ENCODE measurements at places on chromosomes 5 and 9. TPM values are rescaled to one million over a fixed set of nuclear protein-coding genes. Genes with fewer than 3 reads are reported as not detected.
A peak's percentile ranks its signal among the peaks of the same experiment; 100 is the strongest.

KCNV2 gene
- not detected for total RNA-seq

LCN15 gene
- not detected for total RNA-seq

ANKRD18A gene
- total RNA-seq: not detected

TMC1 gene
- total RNA-seq: not detected

- no peak for DNase-seq
Measured at GRCh38 chr5:126513302-126513701, 81.7 kb downstream of the ALDH7A1 start.

GRCh38 chr5:15995341-15996052, 184.1 kb downstream of the MARCHF11 start:
- DNase-seq: peak; percentile 52

DNA sequence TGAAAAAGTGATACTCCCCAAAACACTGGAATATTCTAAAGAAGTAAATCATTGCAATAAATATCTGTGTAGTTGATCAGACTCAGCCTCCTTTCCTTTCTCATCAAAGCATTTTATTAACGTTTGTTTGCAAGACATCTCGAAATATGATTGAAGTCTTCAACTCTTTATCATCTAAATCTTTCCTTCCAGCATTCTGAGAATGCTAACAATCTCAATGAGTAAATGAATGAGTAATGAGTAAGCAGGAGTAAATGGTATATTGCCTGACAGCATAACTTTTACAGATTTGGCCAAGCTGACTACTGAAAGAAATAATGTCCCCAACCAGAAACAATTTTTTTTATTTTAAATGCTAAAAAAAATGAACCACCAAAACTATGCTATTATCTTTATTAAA, 157.1 kb downstream of the SLCO4C1 start:
- no peak for DNase-seq

- peak; percentile 28 for DNase-seq
Measured at GRCh38 chr5:151068433-151069197, 12.2 kb downstream of the TNIP1 start.

DNA sequence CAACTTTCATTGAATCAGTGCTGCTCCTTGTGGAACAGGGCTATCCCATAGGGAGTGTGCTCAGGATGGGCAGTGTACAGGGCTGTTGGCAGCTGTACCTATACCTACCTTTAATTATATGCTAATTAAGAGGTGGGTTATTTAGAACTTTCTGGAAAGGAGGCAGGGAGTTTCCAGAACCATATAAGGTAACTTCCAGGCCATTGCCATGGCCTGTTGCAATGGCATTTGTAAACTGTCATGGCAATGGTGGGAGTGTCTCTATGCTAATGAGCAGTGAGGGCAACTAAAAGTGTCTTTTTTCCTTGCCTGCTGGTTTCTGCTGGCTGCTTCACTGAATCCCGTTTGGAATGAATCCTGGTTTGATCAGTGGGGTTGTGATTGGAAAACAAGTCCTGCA, 2.3 kb upstream of the ARHGAP26 start:
- DNase-seq: no peak

DNA sequence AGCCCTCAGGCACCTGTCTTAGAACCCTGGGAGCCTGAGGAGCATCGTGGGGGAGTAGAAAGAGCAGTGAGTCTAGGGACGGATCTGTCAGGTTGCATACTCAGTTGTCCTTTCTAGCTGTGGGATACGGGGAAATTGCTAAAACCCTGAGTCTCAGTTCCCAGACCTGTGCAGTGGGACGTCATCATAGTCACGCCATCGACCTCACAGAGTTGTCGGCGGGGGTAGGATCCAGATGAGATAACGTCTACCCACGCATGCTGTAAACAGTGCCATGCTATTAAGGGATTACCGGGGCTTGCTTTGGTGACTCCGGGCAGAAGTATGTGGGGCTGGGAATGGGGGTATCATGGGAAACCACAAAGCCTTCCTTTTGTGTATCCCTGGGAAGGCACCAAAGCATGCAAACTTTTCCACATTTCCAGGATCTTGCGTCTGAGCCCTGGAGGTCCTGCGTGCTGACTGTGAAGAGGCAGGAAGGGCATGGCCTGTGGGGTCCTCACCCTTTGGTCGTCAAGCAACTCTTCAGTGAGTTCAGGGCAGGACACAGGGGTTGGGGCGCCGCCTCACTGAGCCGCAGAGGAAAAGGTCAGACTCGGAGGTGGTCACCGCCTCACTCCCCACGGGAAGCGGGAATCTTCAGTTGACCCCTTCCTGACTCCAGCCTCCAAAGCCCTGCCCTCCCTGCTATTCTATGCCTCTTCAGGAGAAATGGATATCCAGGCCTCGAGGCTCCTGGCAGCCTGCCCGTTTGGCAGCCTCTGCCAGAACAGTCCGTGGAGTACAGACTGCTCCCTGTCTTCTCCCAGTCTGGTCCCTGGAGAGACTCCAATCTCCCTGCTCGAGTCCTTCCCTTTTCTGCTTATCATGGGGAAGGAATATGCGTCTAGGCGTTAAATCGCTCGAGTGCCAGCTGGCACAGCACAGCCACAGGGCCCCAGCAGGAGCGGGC, 186.8 kb upstream of the KLF9 start:
- DNase-seq: peak; percentile 96

GRCh38 chr5:9437741-9438240, 108.1 kb downstream of the SEMA5A start:
- DNase-seq: peak; percentile 87

- DNase-seq: peak; percentile 64
Measured at GRCh38 chr5:114101153-114101552, 260.7 kb upstream of the KCNN2 start.

Measured in GM23248 (cell line).